Body of pancreas (tissue), 4 donors: ENCODE measurements at places on chromosomes 4 and X. TPM values are rescaled to one million over a fixed set of nuclear protein-coding genes. Genes with fewer than 3 reads are reported as not detected.

The GAGE12E gene
- not detected for total RNA-seq

- no peak for DNase-seq
Measured at GRCh38 chrX:118468122-118468521, 27.5 kb upstream of the DOCK11 start.

DNA sequence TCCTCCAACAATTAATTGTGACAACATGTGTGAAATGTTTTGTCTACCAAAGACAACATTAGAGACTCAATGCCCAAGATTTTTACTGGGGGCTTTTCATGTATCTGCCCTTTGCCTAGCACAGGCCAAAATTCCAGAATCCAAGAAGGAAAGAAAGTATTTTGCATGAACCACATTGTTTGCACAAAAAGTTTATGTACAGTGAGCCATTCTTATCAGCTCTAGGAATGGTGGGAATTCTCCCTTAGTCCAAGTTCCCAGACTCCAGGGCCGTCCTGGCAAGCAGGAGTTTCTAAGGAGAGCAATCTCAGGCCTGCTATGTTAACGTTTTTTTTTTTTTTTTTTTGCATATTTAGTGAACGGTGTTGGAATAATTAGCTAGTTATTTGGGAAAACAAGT, 21.6 kb downstream of the GPRASP1 start:
- DNase-seq = no peak

The DOK7 gene
- 7.0 TPM for total RNA-seq

- no peak for DNase-seq
Measured at GRCh38 chrX:68488657-68489056, 10.2 kb upstream of the YIPF6 start.

The SLC10A7 gene
- total RNA-seq = 10.4 TPM

GRCh38 chr4:181796502-181796901, 446.7 kb upstream of the TENM3 start:
- DNase-seq = no peak

- no peak for DNase-seq
Measured at GRCh38 chr4:81468678-81469077, 3.0 kb downstream of the RASGEF1B start.

DNA sequence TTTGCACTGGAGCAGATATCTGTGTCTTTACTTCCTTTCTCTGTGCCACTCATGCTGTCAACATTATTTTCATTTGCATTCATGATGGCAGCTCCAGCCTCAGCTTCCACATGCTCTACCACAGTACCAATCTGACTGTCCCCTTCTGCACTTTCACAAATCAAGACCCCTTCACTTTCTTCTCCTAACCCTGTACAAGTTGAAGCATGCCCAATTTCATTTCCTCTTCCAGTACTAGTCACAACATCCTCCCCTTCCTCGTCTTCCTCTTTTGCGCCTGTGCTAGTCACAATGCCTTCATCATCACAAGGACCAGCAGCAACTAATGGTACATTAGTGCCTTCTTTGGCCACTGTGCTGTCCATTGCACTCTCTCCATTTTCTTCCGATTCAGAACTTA, 26.5 kb downstream of the BOD1L1 start:
- no peak for DNase-seq

The ENPP6 gene
- not detected for total RNA-seq

DNA sequence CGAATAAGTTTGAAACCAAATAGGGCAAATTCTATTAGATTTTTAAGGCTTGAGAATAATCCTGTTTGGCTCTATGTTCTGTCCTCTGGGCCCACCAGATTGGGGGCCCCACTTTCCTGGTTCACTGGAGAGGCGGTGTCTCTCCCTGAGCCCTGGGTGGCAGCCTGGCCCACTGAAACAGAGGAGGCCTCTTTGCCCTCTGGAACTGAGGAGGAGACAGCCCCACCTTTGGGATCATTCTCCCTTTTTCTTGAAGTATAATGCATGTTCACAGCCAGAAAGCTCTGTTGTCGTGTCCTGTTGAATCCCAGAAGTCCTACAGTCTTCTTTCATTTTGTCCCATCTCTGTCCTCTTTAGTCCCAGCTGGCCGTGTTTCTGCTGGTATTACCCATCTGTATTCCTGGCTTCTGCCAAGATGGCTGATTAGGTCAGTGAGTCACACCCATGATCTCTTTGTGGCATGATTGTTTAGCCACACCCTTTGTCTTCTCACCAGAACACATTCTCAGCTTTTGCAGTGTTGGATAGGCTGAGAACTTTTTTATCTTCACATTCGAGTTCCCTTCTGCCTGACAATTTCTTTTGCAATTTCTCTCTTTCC, 8.1 kb upstream of the TBC1D25 start:
- no peak for DNase-seq

The SAGE1 gene
- total RNA-seq = not detected

DNA sequence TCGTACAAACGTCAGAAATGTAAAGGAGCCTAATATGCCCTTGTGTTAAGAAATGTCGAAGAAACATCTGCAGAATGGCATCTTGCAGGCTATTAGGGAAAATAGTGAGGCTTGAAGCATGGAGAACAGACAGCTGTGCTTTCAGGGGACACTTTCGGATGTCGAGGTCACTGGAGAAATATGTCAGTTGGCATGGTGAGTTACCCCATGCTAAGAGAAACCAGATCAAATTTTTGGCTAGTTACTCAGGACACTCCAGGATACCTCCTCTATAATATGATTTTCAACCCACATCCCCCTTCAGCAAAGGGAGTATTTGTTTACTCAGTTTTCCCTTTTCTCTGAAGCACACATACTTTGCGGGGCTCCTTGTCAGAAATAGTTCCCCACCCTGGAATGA, 171.4 kb downstream of the GPC3 start:
- DNase-seq = no peak

DNA sequence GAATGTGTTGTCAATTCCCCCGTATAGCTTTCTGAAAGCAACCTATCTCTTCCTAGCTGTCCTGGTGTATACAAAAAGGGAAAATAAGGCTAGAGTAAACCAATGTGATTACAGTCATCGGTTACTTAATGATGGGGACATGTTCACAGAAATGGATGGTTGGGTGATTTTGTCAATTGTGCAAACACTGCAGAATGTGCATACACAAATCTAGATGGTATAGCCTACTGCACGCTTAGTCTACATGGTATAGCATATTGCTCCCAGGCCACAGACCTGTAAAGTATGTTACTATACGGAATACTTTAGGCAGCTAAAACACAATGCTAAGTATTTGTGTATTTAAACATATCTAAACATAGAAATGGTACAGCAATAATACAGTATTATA, 5.1 kb downstream of the DTHD1 start:
- DNase-seq = no peak

GRCh38 chr4:47784222-47784621, 53.6 kb downstream of the CORIN start:
- DNase-seq = no peak

GRCh38 chrX:63426519-63426918, 75.4 kb upstream of the SPIN4 start:
- no peak for DNase-seq

DNA sequence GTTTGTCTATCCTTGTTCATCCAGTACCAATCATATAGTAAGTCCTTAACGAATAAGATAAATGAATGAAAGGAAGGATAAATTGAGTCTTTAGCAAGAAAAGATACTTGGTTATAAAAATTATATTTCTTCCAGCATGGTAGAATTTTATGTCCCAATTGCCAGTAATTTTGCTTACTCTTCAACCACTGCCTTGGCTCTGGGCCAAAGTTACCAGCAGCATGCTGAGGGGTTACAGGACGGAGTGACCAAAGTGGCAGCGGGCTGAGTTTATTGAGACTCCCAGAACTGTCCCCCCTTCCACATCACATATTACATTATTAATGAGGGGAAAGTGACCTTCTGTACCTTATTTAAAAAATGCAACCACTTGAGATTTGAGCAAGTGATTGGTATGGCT, 121.7 kb downstream of the RASGEF1B start:
- no peak for DNase-seq

The UGT2B17 gene
- not detected for total RNA-seq

DNA sequence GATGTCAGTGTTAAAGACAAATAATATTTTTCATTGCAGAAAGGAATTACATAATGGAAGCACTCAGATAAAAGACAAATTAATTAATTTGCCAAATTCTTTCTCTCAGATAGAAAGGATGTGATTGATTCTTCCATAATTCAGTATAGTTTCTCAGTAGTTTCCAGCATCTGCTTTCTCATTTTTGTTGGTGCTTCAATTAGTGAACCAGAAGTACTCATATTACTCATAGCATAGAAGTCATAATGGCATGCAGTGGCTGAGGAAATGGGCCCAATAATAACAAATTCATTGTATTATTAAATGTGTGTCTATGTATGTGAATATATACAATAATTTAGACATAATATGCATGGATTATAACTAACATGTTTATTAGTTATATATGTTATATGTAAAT, 393.3 kb upstream of the TRAM1L1 start:
- no peak for DNase-seq

GRCh38 chr4:38320343-38320695, 343.7 kb upstream of the KLF3 start:
- peak; percentile 67 for DNase-seq

The GLOD5 gene
- not detected for total RNA-seq

GRCh38 chr4:183806341-183806740, 98.8 kb upstream of the STOX2 start:
- DNase-seq = no peak

DNA sequence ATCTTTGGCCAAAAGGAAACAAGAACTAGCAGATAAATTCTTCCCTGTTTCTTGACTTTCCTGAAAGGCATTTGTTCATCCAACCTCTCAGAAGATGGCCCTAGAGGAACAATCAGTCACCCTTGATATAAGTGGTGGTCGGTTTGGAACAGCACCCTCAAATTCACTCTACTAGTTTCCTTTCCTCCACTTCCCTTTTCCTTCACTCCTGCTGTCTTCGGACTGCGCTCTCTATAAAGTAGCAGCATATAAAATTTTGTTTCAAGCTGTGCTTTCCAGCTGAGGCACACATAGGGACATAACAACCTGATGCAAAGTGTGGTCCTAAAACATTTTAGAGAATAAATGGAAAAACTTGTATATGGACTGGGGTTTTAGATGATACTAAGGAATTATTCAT, 29.0 kb upstream of the MOB1B start:
- no peak for DNase-seq

- no peak for DNase-seq
Measured at GRCh38 chrX:133923113-133923512, 62.3 kb downstream of the GPC3 start.

GRCh38 chr4:26789208-26789607, 71.4 kb upstream of the STIM2 start:
- no peak for DNase-seq

The CENPI gene
- total RNA-seq = 0.26 TPM

- DNase-seq = peak; percentile 6
Measured at GRCh38 chr4:30068234-30068633, 651.9 kb upstream of the PCDH7 start.

The SH3TC1 gene
- 31.1 TPM for total RNA-seq

- DNase-seq = no peak
Measured at GRCh38 chr4:153763404-153763803, 3.6 kb upstream of the RNF175 start.

The MMRN1 gene
- 33.5 TPM for total RNA-seq

- DNase-seq = no peak
Measured at GRCh38 chr4:174213731-174214100, 69.8 kb downstream of the FBXO8 start.

- DNase-seq = no peak
Measured at GRCh38 chr4:148770848-148771247, 328.6 kb upstream of the NR3C2 start.

The GSX2 gene
- total RNA-seq = not detected

- DNase-seq = no peak
Measured at GRCh38 chr4:181168011-181168805, 1075.0 kb upstream of the TENM3 start.

The ZNF41 gene
- total RNA-seq = 4.9 TPM

The CPE gene
- 108 TPM for total RNA-seq
